ENCODE measurements at places on chromosomes 1 and 21. TPM values are rescaled to one million over a fixed set of nuclear protein-coding genes. Genes with fewer than 3 reads are reported as not detected.

Gene TP73
- 0.43 TPM for total RNA-seq

Gene CD2
- total RNA-seq = 264 TPM

GRCh38 chr1:171800342-171800741 lies 18.9 kb downstream of the METTL13 start:
- H3K27me3 ChIP-seq = no peaks in the 10 kb centered on the region
- DNase-seq = no peak
- H3K4me3 ChIP-seq = no peak overlapping the region

DNA sequence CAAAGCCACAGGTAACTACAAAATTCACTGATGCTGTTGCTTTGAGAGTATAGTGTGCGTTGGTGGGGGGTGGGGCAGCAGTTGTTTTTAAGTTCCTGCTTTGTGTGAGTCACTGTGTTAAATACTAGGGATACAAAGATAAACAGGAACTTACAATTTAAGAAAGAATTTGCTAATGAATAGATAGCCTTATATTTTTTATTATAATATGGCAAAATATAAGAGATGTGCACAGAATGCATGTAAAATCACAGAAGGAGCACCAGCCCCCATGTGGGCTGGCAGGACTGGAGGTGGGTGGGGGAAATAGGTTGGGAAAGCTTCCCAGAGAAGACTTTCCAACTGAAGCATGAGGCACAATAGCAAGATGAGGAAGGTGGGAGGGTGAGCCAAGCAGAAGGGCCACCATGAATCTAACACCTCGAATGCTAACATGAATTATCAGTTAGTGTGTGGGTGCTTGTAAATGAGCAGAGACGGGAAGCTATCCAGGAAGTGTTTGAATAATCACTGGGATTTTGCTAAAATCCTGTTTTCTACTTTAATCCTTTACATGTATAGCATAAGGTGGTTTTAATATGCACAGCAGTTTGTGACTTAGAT lies 57.0 kb upstream of the RAVER2 start:
- no peaks in the 10 kb centered on the region for H3K27me3 ChIP-seq
- H3K4me1 ChIP-seq = peaks cover 5% of the 10 kb centered on the region
- no peak for DNase-seq
- no peak overlapping the region for H3K4me3 ChIP-seq

GRCh38 chr1:18535391-18536210 lies 54.9 kb downstream of the KLHDC7A start:
- H3K27me3 ChIP-seq = peaks cover 15% of the 10 kb centered on the region
- H3K36me3 ChIP-seq = no peaks in the 10 kb centered on the region
- H3K4me1 ChIP-seq = no peaks in the 10 kb centered on the region
- no peak overlapping the region for H3K27ac ChIP-seq

- no peak overlapping the region for H3K4me3 ChIP-seq
- no peaks in the 10 kb centered on the region for H3K27me3 ChIP-seq
- DNase-seq = no peak
- no peak overlapping the region for H3K27ac ChIP-seq
- no peaks in the 10 kb centered on the region for H3K36me3 ChIP-seq
Measured at GRCh38 chr1:182283746-182284544, 107.6 kb downstream of the GLUL start.

DNA sequence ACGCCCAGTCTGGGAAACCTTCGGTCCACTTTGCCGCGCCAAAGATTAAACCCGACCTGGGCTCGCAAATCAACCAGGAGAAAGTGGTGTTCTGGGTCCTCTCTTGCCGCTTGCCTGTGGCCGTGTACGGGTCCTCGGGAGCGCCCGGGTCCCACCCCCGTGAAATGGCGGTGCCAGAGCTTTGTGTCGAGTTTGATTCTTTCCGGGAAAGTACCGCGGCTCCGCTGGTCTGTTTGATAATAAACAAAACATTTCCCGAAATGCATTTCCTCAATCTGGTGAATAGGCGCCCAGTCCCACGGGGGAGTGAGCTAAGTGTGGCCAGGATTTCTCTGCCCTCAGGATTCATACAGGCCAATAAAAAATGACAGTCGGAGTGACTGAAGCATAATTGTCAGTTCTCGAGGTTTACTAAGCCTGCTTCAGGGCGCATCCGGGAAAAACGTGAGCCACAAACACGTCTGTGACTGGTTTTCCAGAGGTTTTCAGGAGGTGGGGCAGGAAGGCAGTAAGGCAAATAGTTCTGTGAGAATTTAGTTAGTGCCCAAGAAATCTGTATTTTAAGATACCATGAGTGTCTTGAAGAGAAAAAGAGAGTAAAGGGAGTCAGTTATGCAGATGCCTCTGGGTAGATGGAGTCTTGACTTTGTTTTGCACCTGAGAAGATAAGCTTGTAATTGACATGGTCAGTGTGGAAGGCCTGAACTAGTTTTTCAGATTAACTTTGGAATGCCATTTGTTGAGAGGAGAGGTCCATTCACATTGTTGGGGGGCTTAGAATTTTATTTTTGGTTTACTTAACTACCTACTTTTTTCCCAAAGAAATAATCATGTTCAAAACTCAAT lies 675 bp downstream of the IFNAR1 start:
- peaks cover 37% of the 10 kb centered on the region for H3K4me1 ChIP-seq
- H3K27me3 ChIP-seq = no peaks in the 10 kb centered on the region
- no peak overlapping the region for H3K4me3 ChIP-seq

All from activated naive CD4-positive, alpha-beta T cell treated with anti-CD3 and anti-CD28 coated beads for 36 hours (primary cell).